ENCODE measurements at places on chromosomes 1 and 21.

- no peak for DNase-seq
Measured at GRCh38 chr1:79852004-79852403, 845.5 kb upstream of the ADGRL4 start.

- DNase-seq = no peak
Measured at GRCh38 chr1:177922209-177922608, 47.6 kb downstream of the SEC16B start.

DNA sequence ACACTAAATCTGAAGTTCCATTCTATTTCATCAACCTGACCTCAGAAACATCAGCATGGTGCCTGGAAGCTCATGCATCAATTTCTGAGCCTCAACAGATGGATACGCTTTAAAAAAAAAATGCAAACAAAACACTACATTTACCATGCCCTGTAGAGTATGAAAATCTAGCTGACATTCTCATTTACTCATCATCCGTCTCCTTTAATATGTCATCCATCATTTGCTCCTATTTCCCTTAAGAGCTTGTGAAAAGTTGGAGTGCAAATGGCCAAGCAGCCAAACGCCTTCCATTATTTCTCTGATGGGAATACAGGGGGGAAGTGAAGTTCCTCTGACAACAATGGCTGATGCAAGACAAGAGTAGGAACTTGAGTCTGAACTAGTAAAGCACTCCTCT is 295.0 kb downstream of the TGFB2 start:
- DNase-seq = no peak

DNA sequence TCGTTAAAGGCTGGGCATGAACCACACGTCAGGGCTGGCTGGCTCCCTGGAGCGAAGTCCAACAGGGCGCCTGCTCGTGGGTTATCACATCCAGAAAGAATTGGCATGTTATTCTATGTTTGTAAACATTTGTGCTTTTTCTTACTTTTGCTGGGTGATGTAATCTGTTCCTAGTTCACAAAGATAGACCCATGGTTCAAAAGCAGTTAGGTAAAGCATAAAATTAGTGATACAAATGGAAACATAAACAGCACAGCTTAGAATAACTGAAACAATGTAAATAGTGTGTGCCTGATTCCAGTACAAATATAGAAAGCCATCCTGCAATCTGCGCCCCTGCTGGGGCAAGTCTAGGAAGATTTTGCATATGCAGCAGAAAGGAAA is 184.0 kb upstream of the C1orf174 start:
- no peak for DNase-seq

GRCh38 chr1:236457775-236458174 is 63.7 kb downstream of the EDARADD start:
- no peak for DNase-seq

DNA sequence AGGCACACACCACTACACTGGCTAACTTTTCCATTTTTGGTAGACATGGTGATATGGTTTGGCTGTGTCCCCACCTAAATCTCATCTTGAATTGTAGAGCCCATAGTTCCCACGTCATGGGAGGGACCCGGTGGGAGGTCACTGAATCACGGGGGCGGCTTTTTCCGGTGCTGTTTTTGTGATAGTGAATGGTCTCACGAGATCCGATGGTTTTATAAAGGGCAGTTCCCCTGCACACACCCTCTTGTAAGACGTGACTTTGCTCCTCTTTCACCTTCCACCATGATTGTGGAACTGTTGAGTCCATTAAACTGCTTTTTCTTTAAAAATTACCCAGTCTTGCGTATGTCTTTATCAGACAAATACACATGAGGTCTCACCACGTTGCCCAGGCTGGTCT is 1.3 kb upstream of the FTCD start:
- DNase-seq = no peak

- no peak for DNase-seq
Measured at GRCh38 chr1:15264769-15265168, 17.7 kb downstream of the FHAD1 start.

DNA sequence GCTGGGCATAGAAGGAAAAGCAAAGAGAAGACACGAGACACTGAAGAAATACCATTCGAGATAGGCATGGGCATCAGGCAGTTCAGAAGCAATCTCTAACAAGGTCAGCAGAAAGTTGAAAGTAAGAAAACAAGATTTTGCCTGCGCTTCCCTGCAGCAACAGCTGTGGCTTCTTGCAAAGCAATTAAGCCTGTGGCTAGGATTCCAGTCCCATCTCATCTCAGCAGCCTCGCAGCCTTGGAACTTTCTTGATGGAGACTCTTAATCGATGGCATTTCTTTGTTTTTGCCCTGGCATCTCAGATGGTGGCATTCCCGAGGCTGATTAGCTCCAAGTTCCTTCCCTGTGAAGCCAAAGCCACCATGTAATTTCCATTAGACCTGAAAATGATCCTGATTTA is 64.6 kb upstream of the SPAG17 start:
- DNase-seq = no peak

DNA sequence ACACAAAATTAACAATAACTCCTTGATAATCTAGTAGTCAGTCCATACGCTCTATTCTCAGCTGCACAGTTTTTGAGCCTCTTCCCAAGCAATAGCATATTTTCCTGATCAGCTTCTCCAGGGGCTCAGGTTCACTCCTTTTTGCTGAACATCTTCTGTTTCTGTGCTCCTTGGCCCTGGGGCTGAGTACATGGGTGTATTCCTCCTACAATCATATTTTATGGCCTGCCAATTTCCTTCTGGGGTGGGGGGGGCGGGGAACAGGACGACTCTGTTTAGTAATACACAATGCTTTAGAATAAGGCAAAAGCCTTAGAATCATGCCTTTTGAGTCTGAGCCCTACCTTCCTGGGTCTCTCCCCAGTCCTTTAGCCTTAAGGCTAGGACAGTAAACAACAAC is 8.5 kb downstream of the CLDN19 start:
- no peak for DNase-seq

- no peak for DNase-seq
Measured at GRCh38 chr1:175287377-175287776, 94.8 kb upstream of the KIAA0040 start.

DNA sequence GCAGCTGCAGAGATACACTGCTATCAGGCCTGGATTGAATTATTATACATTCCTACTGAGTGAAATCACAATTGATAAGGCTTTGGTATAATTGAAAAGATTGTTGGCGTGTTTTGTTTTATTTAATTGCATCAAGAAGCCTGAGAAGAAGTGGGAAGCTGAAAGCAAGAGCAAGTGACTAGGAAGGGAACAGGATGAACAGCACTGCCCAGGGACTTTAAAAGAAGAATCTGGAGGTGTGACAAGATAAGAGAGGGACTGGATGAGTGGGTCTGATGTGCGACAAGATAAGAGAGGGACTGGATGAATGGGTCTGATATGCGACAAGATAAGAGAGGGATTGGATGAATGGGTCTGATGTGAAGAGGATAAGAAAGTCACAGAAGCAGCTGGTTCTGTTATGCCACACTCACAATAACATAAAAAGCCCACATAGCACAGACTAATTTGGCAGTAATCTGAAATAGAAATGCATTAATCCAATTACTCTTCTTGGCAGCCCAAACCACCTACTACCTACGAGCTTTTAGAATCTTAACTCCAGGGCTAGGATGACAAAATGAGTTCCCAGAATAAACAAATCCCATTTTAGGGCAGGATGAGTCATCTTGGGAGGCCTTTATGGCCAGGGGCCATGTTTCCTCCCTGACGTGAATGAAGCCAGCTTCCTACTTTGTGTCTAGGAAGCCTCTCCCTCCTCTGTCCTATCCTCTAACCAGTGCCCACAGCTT is 129.7 kb downstream of the DUSP10 start:
- DNase-seq = no peak

DNA sequence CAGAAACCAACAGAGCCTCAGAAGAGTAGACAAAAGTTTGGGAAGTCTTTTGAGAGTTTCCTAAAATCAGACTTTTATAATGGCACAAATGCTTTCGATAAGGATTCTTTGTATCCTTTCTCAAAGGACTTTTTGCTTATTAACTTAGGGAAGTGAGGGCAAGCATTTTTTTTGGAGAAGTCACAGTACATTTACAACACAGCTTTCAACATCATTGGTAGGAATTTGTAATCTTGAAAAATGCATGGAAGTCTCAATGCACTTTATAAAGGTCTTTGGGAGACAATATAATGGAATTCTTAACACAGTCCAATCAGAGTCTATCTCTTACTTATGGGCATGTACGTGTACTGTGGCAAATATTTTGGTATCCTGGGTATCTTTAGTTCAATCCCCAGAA is 325.8 kb upstream of the NR5A2 start:
- no peak for DNase-seq

DNA sequence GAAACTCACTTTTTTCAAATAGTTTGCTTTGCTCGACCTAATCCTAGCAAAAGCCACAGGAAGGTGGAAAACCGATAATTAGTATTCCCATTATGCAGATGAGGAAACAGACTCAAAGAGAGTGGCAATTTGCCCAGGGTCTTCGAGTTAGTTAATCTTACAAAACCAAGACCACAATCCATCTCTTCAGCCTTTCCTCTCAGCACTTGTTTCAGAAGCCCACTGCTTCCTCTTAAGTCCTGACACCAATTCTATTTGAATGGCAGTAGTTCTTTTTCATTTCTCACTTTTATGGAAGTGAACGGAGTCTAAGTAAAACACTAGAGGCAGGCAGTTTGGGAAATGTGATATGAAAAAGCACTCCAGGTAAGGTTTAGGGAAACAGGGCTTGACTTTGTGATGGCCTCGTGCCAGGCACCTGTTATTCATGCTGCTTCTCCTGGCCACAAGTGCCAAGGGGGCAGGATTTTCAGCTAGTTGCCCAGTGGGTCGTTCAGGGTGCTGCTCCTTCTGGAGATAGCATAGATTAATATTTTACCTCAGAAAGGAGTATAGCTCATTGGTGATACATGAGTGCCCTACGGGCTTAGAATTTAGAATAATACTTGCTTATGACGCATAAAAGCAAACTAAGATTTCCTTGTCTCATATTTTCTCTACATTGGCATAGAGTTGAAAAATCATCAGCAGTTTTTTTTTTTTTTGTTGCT is 76.6 kb upstream of the NRIP1 start:
- DNase-seq = no peak

- no peak for DNase-seq
Measured at GRCh38 chr1:216804111-216804510, 80.9 kb upstream of the ESRRG start.

GRCh38 chr1:193211539-193211938 is 25.1 kb upstream of the B3GALT2 start:
- DNase-seq = no peak

DNA sequence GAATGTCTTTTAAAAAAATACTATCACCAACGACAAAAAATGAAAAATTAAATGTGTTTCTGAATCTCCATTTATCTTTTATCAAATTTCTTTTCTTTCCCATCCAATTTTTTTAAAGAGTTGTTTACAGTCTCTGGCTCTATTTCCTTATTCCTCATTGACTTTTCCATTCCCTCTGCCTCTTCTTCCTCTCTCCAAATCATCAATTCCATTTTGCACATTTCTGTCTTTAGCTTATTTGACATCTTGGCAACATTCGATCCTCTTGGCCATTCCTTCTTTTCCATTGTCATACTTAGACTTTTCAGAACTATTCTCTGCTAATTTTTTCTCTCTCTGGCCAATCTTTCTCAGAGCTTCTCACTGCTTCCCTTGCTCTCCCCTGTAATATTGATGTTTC is 497.6 kb downstream of the PLPP3 start:
- no peak for DNase-seq

- DNase-seq = no peak
Measured at GRCh38 chr1:110982320-110982719, 18.6 kb upstream of the LRIF1 start.

- DNase-seq = no peak
Measured at GRCh38 chr1:65955071-65955470, 162.4 kb downstream of the PDE4B start.

Data from activated T-cell treated with anti-CD3 and anti-CD28 coated beads, Interleukin-2, amount 50 U/mL, for 48 hours (primary cell).